Thoracic aorta (tissue), 2 donors: ENCODE measurements at places on chromosomes 11 and 22. TPM values are rescaled to one million over a fixed set of nuclear protein-coding genes. Genes with fewer than 3 reads are reported as not detected.

GRCh38 chr11:104380358-104380757 is 216.4 kb upstream of the PDGFD start:
- H3K27me3 ChIP-seq, result no peaks in the 10 kb centered on the region
- H3K27ac ChIP-seq, result no peak overlapping the region
- H3K4me3 ChIP-seq, result no peak overlapping the region
- H3K36me3 ChIP-seq, result no peaks in the 10 kb centered on the region

DNA sequence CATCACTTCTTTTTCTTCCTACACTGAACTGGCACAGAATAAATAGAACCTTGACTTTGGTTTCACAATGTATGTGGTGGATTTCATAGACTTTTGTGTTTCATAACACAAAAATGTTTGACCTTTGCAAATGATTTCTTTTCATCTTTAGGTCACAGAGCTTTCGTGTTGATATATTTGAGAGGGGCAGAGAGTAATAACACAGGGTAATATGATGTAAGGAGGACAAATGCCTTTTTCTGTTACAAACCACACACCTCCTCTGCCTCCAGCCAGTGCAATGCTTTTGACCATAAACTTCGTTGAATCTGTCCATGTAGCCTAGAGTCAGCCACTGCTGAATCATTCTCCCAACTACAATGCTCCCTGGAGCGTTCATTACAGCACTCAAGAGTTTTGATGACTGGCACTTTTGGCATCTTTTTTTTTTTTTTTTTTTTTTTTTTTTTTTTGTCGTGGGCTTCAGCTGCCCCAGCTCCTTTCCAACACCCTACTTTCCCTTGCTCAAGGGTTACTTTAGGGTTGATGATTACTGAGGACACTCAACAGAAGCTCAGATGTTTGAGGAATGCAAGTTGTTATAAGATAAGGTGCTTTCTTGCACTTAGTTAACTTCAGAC is 11.4 kb upstream of the CAT start:
- H3K27ac ChIP-seq, result no peak overlapping the region
- H3K36me3 ChIP-seq, result no peaks in the 10 kb centered on the region
- DNase-seq, result no peak
- H3K4me1 ChIP-seq, result no peaks in the 10 kb centered on the region
- H3K4me3 ChIP-seq, result no peak overlapping the region

GRCh38 chr11:86623041-86623621 is 49.3 kb downstream of the ME3 start:
- no peaks in the 10 kb centered on the region for H3K27me3 ChIP-seq
- H3K27ac ChIP-seq, result no peak overlapping the region
- no peak for DNase-seq
- peaks cover 21% of the 10 kb centered on the region for H3K4me1 ChIP-seq
- no peaks in the 10 kb centered on the region for H3K36me3 ChIP-seq

GRCh38 chr11:134781380-134781866 is 369.4 kb upstream of the B3GAT1 start:
- no peaks in the 10 kb centered on the region for H3K27me3 ChIP-seq
- H3K27ac ChIP-seq, result no peak overlapping the region
- DNase-seq, result no peak
- no peaks in the 10 kb centered on the region for H3K4me1 ChIP-seq
- no peaks in the 10 kb centered on the region for H3K36me3 ChIP-seq

FOSL1 gene
- 143 TPM for total RNA-seq

RTN4R gene
- not detected for total RNA-seq
